ENCODE measurements at places on chromosomes 1 and 21.

- DNase-seq: peak; percentile 28
Measured at GRCh38 chr1:178354816-178355215, 141.9 kb downstream of the CLEC20A start.

- DNase-seq: peak; percentile 63
Measured at GRCh38 chr1:108200687-108201051, 526 bp upstream of the SLC25A24 start.

GRCh38 chr1:55045430-55045829, 6.1 kb downstream of the PCSK9 start:
- no peak for DNase-seq

DNA sequence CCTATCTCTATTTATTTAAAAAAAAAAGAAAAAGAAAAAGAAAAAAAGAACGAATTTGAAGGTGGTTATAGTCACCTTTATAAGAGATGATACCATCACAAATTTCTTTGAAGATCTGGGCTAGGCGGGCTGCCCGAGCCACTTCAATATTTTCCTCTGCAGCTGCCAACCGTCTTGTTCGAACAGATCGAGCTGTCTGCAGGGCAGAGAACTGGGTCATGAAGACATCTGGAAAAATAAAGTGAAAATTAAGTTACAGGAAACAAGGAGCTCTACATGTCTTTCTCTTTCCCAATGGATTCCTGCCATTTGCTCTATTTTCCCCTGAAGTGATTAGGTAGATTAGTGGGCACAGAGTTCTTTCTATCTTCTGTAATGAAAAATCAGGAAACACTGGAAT, 31.9 kb downstream of the RUSC1 start:
- no peak for DNase-seq
